DMS53 (cell line): ENCODE measurements at places on chromosomes 11 and 22.

DNA sequence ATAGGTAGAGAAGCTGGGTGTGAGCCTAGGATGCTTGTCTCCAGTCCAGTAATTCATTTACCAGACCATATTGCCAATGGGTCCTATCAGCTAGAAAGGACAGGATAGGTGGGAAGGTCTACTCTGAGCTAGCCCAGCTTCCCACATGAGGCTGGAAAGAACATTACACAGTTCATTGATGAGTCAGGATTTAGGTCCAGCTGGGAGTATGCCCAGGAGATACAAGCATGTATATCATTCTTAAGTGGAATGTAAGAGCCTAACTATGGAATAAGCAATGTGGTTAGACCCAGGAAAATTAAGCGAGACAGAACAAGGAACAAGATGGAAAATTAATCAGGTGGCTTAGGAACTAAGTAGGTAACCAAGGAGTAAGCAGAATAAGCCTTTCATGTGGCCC, 59.0 kb upstream of the TBCEL start:
- no peak for DNase-seq

GRCh38 chr11:126304457-126305075, 706 bp downstream of the DCPS start:
- peak; percentile 77 for DNase-seq

GRCh38 chr11:8512547-8512946, 81.5 kb downstream of the STK33 start:
- no peak for DNase-seq

GRCh38 chr11:117979481-117980211, 6.5 kb upstream of the IL10RA start:
- peak; percentile 52 for DNase-seq

GRCh38 chr11:102783720-102784119, 3.3 kb upstream of the MMP10 start:
- DNase-seq = no peak

DNA sequence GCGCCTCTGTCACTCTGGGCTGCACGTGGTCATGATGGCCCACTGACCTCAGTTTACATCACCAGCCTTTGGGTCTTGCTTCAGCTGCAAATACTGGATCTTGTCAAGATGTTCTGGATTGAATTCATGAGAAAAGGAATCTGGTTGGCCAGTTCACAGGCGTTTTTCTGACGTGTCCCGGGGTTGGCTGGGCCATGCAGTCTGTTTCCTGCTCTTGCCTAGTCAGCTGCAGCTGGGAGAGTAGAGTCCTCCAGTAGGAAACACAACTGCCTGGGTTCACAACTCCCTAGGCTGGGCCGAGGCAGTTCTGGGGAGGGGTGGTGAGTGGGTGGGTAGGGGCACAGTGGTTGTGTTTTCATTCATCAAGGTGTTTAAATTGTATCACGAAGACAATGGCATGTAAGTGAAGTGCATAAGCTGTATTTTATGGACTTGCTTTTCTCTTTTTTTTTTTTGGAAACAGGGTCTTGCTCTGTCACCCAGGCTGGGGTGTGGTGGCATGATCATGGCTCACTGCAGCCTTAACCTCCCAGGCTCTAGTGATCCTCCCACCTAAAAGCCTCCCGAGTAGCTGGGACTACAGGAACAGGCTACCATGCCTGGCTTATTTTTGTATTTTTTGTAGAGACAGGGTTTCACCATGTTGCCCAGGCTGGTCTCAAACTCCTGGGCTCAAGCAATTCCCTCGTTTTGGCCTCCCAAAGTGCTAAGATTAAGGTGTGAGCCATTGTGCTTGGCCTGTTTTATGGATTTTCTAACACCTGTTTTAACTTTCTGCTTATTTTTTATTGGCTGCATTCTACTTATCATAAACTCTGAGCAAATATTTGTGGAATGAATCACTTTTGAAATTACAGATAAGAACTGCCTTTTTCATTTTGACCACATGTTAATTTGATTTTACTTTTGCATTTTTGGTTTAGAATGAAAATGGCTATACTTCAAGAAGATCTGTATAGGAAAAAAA, 54.0 kb upstream of the PITPNB start:
- DNase-seq = peak; percentile 22

DNA sequence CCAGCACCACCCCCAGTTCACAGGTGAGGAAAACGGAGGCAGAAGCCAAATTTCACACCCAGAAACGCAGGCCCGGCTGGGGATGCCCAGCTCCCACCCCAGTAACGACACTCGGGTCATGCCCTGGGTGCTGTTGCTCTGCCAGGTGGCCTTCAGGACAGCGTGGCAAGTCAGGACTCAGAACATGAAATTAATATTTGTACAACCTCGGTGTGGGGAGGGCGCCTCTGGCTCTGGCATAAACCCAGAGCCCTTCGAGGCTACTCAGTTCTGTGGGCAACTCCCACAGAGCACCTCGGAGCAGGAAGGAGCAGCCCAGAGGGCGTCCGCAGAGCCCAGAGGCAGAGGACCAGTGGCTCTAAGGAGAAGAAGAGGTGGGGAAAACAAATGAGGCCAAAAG, 71.6 kb downstream of the CELSR1 start:
- peak; percentile 18 for DNase-seq

GRCh38 chr11:60777572-60777971, 7.6 kb upstream of the MS4A10 start:
- no peak for DNase-seq

GRCh38 chr11:60455531-60456042, at the start of gene MS4A1:
TSS of gene MS4A1 (plus strand) at chr11:60455847. CDS start at chr11:60462375, 6,528 bp downstream.
- no peak for DNase-seq

DNA sequence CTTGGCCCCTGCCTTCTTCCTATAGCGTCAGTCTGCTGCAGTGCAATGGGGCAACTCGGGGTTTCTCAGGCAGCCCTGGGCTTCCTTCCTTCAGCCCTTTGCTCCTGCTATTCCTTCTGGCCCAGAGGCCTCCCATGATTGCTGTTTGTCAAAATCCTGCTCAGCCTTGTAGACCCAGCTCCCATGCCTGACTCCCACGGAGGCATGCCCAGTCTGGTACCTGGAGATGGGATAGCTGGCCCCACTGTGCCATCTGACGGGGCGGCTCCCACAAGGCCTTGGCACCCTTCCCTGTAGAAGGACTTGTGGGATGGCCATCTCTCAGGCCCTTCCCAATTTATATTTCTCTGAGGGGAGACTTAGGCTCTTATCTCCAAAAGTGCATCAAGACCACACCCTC, 590 bp upstream of the CD6 start:
- no peak for DNase-seq
